ENCODE measurements at places on chromosomes 6 and 20.

GRCh38 chr6:133340557-133340956 lies 99.4 kb downstream of the EYA4 start:
- no peak for DNase-seq

DNA sequence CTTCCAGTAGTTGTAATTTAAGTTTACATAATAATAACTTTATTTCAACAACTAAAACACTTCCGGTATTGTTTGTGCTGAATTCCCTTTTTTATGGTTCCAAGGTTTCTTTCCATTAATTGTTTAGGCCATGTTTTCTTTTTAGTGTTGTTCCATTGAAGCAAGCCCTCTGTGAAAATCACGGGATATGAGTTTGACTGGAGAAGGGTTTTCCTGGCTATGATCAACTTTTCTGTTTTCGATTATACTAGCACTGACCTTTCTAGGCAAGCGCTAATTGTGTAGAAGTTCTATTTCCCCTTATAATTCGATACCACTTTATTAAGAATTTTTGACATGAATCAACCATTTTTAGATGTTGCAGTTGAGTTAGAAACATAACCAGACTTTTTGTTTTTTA lies 2.4 kb downstream of the LAMA2 start:
- DNase-seq: no peak

GRCh38 chr6:142531727-142532126 lies 229.9 kb downstream of the ADGRG6 start:
- DNase-seq: no peak

DNA sequence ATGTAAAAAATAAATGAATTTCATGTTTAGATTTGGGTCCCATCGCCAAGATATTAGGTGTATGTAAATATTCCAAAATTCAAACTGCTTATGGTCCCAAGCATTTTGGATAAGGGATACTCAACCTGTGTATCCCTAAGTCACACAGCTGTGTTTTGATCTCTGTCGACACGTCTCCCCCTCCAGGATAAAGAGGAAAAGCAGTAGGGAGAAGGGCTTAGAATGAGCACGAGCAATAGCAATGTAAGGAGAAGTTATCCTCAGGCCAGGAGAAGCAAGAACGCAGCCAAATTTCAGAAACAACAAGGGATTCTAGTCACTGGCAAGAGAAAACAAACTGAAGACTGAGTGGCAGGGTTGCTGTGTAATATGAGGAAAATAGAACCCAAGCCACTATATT lies 181.2 kb downstream of the AIG1 start:
- no peak for DNase-seq

- no peak for DNase-seq
Observed at GRCh38 chr6:34947561-34947960, 58.5 kb downstream of the ANKS1A start.

GRCh38 chr6:36915599-36915998 lies 29.8 kb downstream of the C6orf89 start:
- no peak for DNase-seq
